Hematopoietic multipotent progenitor cell treated with erythropoietin and hydrocortisone succinate and interleukin-3 and kit ligand, for 15 days (in vitro differentiated cells): ENCODE measurements at places on chromosomes 6 and 20.

DNA sequence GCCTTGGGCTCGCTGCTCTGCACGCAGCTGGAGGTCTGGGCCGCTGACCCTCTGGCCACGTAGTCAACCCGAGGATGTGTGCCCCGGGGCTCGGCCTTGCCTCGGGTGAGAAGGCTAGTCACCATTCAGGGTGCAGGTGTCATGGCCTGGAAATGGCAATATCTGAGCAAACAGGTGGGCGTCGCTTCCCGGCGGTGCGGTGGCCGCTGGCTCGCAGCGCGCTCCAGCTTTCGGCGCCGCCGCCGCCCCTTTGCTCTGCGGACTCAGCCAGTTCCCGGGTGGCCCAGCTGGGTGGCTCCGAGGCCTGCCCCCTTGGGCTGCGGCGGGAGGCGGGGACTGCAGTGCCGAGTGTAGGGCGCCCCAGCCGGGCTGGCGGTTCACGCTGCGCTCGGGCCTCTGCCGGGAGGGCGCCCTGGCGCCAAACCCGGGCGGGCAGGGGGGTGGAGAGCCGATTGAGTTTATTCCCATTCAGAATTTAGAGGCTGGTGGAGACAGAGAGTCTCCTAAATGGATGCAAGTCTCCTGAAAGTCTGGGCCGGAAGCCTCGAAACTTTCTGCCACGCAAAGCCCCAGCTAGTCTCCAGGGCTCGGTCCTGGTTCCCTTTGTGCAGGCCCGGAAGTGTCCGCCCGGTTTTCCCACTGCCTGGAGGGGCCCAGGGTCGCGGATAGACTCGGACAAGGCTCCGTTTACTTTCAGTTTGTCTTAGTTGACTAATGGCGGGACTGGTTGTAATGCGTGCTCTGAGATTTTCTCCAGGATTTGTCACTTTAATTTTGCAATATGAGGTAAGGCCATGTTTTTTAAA lies 11.3 kb upstream of the TFAP2A start:
- DNase-seq: no peak

GRCh38 chr20:17395729-17396128 lies 135.4 kb downstream of the BFSP1 start:
- no peak for DNase-seq

DNA sequence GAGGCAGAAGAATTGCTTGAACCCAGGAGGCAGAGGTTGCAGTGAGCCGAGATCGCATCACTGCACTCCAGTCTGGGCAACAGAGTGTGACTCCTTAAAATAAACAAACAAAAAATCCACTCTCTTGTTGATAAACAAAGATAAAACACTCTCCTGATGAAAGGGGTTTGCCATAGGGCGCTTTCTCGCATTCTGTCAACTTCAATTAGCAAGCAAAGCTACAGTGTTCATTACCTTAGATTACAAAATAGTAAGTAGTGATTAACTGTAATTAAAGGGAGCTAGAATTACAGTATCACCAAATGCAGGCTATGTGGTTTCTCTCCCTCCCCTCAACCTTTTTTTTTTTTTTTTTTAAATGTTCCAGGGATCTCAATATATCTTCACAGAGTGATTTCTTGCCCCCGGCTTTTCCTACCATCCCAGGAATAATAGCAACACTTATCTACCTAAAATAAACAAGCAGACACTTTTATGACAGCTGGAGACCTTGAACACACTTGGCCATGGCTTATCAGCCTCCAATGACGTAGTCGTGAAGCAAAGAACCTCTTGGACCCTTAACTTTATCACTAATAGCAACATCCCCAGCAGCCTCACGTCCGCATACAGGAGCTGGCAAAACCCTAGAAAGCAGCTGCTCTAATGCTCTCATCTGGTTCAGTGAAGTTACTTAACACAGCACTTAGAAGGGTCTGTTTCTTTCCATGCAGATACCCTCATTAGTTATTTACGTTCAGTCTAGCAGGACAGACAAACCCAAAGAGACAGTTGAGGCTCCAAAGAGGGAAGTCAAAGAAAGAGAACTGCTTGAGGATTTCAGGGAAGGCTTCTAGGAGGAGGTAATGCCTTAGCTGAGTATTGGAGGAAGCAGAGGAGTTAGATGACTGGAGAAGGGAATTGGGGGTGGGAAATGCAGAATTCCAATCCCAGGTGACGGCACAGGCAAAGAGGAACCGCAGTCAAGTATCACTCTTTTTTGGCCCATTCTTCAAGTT lies 37.9 kb upstream of the NEDD9 start:
- no peak for DNase-seq

DNA sequence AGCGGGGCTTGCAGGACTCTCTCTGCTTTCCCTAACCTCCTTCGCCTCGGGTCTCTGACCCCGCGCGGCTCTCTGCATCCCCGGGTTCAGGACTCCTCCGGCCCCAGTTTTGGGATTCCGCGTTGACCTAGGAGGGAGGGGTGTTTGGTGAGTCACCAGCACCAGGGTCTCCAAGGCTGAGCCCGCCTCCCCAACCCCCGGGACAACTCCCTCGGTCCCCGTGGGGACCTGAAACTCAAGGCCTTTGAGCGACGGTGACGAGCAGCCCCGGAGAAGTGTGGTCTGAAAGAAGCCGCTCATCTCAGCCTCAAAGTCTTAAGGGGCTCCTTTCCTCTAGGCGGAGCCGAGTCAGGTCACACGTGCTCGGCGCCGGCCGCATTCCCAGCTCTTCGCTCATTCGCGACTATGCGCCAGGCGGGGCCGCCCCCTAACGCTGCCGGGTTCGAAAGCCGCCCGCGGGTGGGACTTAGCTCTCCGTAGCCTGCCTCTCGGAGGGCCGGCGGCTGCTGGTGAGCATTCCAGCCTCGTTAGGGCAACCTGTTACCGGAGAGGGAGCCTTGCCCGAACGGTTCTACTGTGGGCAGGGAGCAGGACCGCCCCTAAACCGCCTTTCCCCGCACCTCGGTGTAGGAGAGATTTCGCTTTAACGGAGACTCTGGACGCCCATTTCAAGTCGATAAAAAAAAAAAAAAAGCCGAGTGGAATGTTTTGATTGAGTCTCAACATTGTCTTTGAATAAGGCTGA lies 3.0 kb upstream of the PRDM13 start:
- DNase-seq: no peak

GRCh38 chr6:144471986-144472385 lies 186.9 kb downstream of the UTRN start:
- no peak for DNase-seq

DNA sequence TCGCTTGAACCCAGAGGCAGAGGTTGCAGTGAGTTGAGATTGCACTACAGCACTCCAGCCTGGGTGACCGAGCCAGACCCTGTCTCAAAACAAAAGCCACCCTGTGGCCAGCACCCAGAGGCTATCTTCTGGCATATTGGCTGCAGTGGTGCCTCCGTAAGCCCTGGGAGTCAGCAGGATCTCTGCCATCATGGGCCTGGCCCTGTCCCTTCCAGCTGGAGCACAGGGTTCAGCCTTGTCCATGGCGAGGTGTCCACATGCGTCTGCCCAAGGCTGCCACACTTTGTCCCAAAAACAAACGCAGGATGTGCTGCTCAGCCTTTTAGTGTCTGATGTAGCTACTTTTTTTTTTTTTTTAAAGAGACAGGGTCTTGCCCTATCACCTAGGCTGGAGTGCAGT lies 15.4 kb upstream of the MTG2 start:
- DNase-seq: no peak
